ENCODE measurements at places on chromosomes 6 and 20. TPM values are rescaled to one million over a fixed set of nuclear protein-coding genes. Genes with fewer than 3 reads are reported as not detected.

DNA sequence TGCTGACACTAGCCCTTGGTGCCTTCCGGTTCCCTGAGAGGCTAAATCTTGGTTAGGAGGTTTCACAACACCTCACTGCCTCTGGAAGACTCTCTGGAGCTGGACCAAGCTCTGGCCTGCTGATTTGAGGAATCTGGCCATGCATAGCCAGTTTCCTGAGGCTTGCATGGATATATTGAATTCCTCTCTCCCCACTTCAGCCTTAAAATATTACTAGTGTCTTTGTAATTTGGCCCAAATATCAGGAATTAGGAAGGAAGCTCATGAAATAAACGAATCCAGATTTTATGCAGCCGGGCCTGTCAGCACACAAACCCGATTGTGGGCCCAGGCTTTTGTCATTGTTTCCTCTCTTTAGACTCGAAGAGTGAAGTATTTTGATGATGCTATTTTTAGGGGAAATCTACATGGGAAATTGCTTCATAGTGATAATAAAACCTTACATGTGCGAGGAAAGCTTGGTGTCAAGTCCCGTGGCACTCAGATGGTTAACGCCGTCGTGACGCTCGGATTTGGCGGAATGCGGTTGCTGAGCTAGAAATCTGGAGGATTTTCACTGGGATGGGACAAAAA lies 144.4 kb downstream of the PHACTR3 start:
- no peak for DNase-seq

GRCh38 chr6:87243812-87244211 lies 78.6 kb upstream of the SMIM8 start:
- DNase-seq: no peak

The LAMP5 gene
- total RNA-seq: not detected

DNA sequence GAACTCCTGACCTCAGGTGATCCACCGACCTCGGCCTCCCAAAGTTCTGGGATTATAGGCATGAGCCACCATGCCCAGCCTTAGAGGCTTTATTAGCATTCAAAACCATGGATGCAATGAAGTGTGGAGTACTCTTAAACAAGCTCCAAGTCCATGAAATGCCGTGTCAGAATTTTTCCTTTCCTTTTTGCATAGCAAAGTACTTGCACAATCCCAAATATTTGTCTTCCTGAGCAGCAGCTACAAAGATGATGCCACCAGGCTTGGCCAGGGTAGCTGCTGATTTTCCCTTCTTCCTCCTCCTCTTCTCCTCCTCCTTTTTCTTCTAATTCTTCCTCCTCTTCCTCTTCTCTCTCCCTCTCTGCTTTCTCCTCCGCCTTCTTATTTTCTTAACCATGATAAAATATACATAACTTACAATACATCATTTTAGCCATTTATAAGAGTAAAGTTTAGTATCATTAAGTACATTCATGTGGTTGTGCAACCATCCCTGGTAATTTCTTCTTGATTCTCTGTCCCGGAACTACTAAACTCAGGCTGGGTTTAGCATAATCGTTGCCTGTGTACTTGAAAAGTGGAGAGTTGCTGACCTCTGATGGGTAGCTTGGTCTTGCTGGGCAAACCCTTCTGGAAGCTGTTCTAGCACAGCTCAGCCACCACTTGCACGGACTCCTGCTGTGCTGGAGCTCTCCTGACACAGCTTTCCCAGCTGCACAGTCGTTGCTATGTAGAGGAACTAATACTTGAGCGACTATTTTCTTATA lies 20.3 kb downstream of the MUCL3 start:
- DNase-seq: no peak

GRCh38 chr6:31829633-31830283 lies 2.2 kb downstream of the HSPA1B start:
- peak; percentile 55 for DNase-seq

GRCh38 chr6:38933426-38933825 lies 115.2 kb upstream of the GLP1R start:
- peak; percentile 57 for DNase-seq

DNA sequence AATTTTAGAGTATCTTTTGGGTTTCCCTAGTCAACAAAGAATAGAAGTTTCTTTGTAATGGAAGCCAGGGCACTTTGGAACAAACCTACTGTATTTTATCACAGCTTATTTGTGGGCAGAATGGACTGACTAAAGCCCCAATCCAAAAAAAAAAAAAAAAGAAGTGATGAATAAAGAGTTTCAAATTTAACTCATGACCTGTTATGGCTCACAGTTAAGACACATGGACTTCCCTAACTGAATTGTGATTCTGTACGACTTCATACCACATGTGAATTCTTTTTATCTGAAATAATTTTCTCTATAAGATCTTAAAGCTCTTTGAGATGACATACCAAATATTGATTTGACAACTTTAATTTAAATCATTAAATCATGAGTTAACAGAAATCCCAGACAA lies 77.2 kb downstream of the FILIP1 start:
- no peak for DNase-seq

- no peak for DNase-seq
Measured at GRCh38 chr6:169099411-169100202, 154.0 kb downstream of the THBS2 start.

DNA sequence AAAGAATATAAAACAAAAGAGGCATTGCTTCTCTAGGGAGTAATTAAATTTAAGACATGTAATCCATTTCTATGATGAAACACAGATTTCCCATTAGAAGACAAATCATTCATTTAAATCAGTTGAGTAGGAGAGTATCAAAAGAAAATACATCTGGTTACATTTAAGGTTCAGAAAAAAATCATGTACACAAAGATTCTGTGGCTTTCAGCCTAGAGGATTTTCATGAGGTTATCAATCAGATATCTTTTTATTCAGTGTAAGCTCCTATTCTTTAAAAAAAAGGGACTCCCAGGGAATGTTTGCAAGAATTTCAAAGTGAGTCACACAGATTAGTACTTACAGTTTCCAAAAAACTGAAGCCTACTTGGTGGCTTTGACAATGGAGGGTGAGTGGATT lies 24.9 kb downstream of the COL21A1 start:
- no peak for DNase-seq

DNA sequence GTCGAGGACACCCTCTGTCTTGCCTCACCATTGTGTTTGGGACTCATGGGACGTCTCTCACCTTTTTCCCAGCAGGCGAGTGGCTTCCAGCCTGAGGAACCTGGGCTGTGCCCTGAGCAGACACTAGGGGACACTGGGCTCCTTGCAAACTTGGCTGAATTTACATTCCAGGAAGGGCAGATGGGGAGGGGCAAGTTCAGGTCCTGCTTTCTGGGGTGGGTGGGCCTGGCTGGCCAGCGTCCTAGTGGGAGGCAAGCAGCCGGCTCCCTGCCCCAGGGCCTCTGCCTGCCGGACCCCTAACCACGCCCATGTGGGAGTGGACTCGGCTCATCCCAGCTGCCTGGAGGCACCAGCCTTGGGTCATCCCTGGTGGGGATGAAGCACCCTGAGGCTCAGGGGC lies 48.2 kb upstream of the MLN start:
- DNase-seq: peak; percentile 64

DNA sequence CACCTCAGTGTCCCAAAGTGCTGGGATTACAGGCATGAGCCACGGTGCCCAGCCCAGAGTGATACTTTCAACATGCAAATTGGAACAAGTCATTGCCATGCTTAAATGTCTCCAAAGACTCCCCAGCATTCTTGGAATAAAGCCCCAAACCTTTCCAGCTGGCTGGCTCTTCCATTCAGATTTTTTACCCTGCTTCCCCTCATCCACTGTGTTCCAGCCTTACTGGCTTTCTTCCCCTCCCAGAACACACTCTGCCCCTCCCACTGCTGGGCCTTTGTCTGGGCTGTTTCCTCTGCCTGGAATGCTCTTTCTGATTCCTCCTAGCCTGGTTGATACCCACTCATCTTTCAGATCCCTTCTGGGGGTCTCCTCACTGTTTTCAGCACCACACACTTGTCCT lies 40.1 kb upstream of the NNAT start:
- no peak for DNase-seq

DNA sequence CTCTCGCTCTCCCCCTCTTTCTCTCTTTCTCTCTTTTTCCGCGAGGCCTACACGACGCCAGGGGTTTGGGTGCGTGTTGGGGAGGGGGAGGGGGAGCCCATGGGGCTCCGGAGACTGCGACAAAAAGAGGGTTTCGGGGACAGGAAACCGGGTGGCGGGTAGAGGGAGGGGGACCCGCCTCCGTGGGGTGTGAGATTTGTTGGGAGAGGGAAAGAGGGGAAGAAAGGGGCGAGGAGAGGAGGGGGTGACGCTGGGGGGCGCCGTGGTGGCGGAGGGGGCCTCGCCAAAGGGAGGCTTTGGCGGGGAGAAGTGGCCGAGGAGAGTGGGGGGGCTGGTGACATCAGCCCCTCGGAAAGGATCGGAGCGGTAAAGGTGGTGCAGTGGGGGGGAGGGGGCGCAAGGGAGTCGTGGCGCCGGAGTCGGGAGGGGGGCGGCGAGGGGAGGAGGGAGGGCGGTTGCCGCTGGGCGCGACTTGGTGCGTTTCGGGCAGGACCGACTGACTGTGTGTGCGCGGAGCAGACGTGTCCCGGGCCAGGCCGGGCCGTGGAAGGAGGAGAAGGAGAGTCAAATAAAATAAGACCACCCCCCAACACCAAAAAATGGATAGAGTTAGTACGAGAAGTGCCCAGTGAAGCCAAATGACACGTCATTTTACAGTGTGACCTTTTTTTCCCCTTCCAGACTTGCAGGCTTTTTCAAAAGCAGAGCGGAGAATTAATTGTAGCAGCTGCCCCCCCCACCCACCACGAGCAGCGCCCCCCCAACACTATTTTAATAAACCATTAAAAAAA lies 39.8 kb downstream of the GNAS start:
- peak; percentile 91 for DNase-seq

The TSPYL1 gene
- total RNA-seq: 57.6 TPM

The BPIFB1 gene
- total RNA-seq: not detected

The FILIP1 gene
- 0.08 TPM for total RNA-seq

GRCh38 chr20:10180651-10181235 lies 37.9 kb upstream of the SNAP25 start:
- DNase-seq: no peak

GRCh38 chr20:61940976-61941720 lies 124.5 kb downstream of the TAF4 start:
- DNase-seq: no peak

The PPP1R16B gene
- 36.5 TPM for total RNA-seq

GRCh38 chr20:33944914-33945313 lies 48.8 kb upstream of the RALY start:
- no peak for DNase-seq

DNA sequence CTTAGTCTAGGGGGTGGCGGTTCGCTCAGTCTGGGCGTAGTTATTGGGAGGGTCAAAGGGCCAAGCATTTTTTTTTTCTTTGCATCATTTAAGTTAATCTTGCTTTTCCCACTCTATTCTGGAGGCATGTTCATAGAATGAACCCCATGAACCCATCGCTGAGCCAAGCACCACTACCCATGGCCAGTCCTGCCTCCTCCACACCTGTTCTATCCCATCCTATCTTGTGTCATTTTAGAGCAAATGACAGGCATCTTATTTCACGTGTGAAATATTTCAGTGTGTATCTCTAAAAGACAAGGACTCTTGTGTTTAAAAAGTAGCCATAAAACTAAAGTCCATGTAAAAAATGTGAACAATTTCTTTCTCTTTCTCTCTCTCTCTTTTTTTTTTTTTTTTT lies 13.9 kb downstream of the SRC start:
- DNase-seq: peak; percentile 93

DNA sequence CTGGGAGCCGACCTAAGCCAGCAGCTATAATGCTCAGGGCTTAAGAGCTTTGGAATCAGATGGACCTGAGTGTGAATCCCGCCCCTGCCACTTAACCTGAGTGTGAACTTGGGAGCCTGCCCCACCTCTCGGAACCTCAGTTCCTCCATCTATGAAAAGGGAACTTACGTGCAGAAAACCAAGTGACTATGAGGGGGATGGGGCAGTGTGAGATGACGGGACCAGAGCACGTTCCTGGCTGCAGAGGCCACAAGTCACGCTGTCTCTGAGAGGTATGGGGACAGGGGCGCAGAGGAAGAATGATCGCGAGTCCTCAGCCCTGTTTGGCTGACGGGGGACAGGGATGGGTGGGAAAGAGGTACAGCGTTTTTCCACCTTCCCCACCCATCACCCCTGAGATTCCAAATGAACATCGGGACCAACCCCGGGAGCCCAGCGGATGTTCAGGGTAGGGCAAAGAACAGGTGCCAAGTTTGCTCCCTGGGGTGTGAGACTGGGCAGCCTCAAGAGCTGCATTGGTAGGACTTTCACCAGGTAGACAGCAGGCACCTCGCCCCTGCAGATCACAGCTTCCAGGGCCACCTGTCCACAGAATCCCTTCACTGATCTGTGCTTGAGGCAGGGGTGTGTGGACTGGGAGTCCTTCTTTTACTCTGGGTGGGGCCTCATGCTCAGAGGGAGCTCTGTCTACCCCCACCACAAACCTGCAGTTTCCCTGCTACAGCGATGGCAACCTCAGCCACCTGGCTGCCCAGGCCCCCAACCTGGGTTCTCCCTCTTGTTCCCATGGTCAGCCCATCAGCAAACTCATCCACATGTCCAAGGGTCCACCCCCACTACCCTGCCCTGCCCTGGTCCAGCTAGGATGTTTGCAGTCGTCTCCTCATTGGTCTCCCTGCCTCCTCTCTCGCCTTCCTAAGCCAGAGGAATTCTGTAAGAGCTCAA lies 85.8 kb downstream of the CEBPB start:
- no peak for DNase-seq

The CST5 gene
- total RNA-seq: not detected

The CNR1 gene
- 9.3 TPM for total RNA-seq

GRCh38 chr6:56458324-56458884 lies 184.3 kb downstream of the DST start:
- no peak for DNase-seq

DNA sequence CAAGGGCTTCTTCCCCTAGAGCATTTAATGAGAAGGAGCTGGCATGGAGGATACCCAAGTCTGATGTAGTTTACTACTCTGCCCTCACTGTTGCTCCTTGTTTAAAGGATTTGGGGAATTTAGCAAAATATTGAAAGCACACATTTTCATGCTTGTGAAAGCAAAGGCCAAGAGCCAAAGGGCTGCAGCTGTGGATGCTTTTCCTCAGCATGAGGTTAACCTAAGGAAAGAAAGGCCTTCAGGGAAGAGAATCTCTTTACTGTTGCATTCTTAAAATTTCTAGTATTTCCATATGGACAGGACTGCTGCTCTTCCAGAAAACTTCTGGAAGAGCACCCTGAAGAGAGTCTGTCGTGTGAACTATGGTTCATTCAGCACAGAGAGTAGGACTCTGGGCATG lies 45.9 kb upstream of the SASH1 start:
- DNase-seq: no peak

The BMP5 gene
- total RNA-seq: 72.3 TPM

- DNase-seq: no peak
Measured at GRCh38 chr6:149094156-149094555, 223.4 kb upstream of the TAB2 start.

GRCh38 chr6:147207351-147207750 lies 3.1 kb downstream of the STXBP5 start:
- no peak for DNase-seq

The UBE2C gene
- total RNA-seq: 615 TPM

- no peak for DNase-seq
Measured at GRCh38 chr6:54860739-54861138, 14.2 kb downstream of the FAM83B start.

- DNase-seq: no peak
Measured at GRCh38 chr6:129598244-129599187, 111.5 kb downstream of the ARHGAP18 start.

The TNFRSF6B gene
- 1.3 TPM for total RNA-seq

The PRR18 gene
- total RNA-seq: 0.33 TPM
